ENCODE measurements at places on chromosomes 11 and 22.

DNA sequence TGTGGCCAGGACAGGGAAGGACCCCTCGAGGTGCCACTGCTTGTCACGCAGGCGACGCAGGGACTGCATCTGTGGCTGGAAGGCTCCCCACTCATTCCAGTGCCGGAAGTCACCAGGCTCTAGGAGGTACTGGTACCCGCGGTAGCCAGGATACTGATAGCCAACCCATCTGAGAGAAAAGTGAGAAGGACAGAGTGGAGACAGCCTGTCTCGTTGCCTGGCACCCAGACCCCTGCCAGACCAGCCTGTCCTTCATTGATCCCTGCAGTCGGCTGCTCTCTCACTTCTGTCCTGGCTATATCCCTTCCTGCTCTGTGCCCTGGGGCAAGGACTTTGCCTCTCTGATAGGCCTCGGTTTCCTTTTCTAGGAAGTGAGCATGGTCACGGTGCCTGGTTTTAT is 9.6 kb upstream of the TPST2 start:
- no peak for DNase-seq

GRCh38 chr11:117949062-117949461 is 19.9 kb upstream of the TMPRSS13 start:
- DNase-seq = no peak

DNA sequence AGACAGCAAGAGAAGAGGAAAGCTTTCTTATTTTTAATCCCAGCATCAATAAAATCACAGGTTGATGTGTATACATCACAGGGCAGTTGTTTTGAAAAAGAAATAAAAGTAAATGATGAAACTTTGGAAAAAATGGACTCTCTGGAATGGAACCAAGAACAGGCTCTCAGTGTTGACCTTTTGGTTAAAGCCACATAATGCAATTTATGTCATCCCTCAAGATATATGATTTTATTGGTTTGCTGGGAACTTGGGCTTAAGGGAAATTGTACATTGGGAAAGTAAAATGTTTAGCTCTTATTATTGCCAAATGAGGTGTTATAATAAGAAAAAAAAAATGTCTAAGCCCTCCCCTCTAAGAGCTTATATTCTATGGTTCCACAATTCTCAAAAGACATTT is 139.8 kb upstream of the MTNR1B start:
- no peak for DNase-seq

DNA sequence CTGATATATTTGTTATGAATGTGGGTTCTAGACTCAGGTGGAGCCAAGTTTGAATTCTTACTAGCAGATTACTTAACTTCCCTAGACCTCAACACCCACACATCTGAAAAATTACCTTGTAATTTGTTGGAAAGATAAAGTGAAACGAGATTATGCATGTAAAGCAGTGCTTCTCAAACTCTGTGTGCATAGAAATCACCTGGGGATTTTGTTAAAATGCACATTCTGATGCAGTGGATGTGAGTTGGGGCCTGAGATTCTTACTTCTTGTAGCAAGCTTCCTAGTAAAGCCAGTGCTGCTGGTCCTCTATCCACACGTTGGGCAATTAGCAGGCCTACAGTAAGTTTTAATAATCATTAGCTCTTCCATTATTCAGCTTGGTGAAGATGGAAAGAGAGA is 15.1 kb upstream of the CEP295 start:
- DNase-seq = no peak

DNA sequence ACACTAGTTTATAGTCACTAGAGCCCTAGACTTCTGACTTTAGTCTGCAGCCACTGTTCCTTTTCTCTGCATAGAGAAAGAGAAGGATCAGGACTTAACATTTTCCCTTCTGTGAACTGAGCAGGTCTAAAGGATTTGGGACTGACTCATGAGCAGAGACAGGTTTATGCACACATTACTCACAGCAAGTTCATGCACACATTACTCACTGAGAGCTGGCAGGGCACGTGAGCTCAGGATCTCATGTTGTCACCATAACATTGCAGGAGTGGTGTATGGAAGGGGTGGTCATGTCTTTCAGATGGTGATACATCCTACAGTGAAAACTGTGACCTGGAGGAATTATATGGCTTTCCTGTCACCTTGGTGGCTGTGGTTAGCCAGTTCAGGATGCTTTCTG is 56.4 kb downstream of the CEP164 start:
- no peak for DNase-seq

DNA sequence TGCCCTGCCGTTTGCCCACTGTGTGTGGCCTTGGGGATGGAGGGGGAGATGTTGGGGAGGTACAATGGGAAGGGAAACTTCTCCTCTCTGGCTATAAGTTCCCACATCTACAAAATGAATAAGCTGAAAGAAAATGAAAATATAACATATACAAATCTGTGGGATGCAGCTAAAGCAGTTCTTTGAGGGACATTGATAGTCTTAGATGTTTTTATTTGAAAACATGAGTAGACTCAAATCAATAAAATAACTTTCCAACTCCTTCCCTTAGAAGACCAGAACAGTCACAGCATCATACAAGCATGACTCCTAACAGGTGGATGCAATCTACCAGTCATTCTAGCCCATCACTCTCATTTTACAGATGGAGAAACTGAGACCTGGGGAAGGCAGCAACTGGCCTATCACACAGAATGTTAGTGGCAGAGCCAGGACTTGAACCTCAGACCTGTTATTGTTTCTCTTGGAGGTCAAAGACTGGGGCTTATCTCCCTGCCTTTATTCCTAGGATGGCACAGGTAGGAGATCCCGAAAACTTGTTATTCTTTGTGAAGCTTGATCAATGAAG is 25.2 kb upstream of the CCDC86 start:
- DNase-seq = no peak

- no peak for DNase-seq
Measured at GRCh38 chr11:36395978-36396736, 100.1 kb downstream of the PRR5L start.

DNA sequence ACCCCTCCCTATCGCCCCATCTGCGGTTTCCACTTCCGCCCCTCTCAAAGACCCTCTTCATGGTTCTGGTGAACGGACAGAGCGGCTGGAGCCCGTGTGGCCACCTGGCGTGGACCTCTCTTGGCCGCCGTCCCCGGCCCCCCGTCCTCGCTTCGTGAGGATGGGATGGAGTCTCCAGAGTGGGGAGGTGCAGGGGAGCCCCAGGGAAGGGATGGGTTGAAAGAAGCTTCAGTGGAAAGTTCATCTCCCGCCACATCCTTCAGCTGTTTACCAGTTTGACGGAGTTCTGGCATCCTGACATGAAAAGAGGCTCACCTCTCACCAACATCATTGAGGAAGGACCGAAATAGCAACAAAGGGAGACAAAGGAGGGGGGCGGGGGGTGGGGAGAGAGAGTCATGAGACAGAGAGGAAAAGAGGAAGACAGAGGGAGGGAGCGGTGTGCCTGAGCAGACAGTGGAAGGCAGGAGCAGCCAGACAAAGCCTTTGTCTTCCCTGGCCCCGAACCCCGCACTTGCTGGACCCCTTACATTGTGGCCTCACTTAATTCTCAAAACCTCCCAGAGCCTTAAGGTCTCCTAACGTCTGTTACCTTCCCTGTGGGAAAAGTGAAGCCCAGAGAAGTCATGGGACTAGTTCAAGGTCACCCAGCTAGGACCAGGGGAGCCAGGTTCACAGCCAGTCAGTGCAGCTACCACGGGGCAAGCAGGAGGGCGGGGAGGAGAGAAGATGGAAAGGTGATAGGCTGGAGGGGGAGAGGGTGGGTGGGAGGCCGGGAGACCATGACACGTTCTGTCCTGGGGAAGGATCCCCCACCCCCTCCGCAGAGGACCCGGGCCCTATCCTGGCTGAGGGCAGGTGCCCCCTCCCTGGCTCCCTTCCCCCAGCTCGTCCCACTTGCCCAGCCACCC is 54.9 kb downstream of the CD6 start:
- DNase-seq = peak; percentile 66

- no peak for DNase-seq
Measured at GRCh38 chr11:2175659-2176058, 4.0 kb upstream of the TH start.

GRCh38 chr11:19101796-19102520 is 15.0 kb upstream of the ZDHHC13 start:
- DNase-seq = no peak

DNA sequence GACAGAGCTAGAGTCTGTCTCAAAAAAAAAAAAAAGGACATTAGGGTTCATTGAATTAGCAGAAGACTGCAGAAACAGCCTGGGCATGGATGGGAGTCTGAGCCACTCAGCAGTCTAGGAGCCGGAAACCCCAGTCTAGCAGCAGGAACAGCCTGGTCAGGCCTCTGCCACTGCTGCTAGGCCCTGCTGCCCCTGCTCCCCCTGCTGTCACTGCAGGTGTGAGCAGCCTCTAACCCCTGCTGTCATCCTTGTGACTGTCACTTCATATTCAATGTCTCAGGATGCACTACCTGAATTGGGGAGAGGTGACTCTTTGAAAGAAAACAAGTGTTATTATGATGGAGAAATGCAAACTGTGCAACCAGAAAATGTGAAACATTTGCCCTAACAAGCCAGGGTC is 7.0 kb upstream of the DDX17 start:
- DNase-seq = no peak

- peak; percentile 24 for DNase-seq
Measured at GRCh38 chr22:26579331-26579886, 10.5 kb downstream of the TPST2 start.

- DNase-seq = no peak
Measured at GRCh38 chr11:93807980-93808379, 23.9 kb downstream of the MED17 start.

Measured in activated naive CD4-positive, alpha-beta T cell (primary cell).